Endodermal cell (in vitro differentiated cells): ENCODE measurements at places on chromosomes 1 and 21. TPM values are rescaled to one million over a fixed set of nuclear protein-coding genes. Genes with fewer than 3 reads are reported as not detected.
A peak's percentile ranks its signal among the peaks of the same experiment; 100 is the strongest.

Gene NKAIN1
- 9.6 to 16.2 TPM (median 13.2 TPM) in 3 replicates for total RNA-seq

Gene F5
- total RNA-seq: 0.04 TPM in 1 of 3 replicates, not detected in the others

DNA sequence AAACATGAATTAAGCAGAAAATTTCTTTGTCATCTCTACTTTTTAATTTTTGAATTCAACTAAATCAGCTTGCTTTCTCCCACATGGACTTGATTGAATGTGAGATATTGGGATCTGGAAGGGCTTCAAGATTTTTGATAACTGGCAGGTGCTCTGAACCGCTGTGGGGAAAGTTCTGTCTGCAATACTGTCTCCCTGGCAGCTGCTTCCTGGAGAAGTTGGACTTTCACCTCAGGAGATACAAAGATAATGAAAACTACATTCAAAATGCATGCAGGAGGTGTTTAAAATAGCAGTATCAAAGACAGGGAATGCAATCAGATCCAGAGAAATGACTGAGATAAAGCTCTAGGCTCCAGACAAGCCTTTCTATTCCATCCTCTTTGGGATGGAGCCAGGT lies 338.3 kb downstream of the NEGR1 start:
- no peaks in the 10 kb centered on the region for H3K36me3 ChIP-seq
- no peak overlapping the region for H3K4me3 ChIP-seq
- no peaks in the 10 kb centered on the region for H3K27me3 ChIP-seq
- no peak overlapping the region for H3K27ac ChIP-seq
- no peak for DNase-seq

Gene SLAMF9
- not detected in 3 replicates for total RNA-seq

DNA sequence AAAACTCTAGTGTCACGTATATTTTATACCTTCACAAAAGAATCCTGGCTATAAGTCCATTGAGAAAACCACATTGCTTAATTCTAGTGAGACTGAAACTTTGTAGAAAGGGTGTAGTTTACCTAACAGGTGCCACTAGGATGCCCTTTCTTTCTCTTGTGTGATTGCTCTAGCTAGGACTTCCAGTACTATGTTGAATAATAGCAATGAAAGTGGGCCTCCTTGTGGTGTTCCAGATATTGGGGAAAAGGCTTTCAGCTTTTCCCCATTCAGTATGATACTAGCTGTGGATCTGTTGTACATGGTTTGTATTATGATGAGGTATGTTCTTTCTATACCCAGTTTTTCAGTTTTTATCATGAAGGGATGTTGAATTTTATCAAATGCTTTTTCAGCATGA lies 39.7 kb upstream of the CHODL start:
- no peaks in the 10 kb centered on the region for H3K27me3 ChIP-seq
- no peaks in the 10 kb centered on the region for H3K4me1 ChIP-seq
- no peak overlapping the region for H3K27ac ChIP-seq
- no peaks in the 10 kb centered on the region for H3K36me3 ChIP-seq

GRCh38 chr1:109298666-109299557 lies 7.9 kb downstream of the MYBPHL start:
- H3K36me3 ChIP-seq: no peaks in the 10 kb centered on the region
- no peak overlapping the region for H3K4me3 ChIP-seq
- H3K4me1 ChIP-seq: peaks cover 5% of the 10 kb centered on the region
- DNase-seq: no peak
- peaks cover 7% of the 10 kb centered on the region for H3K27me3 ChIP-seq

GRCh38 chr1:184462155-184462554 lies 75.3 kb downstream of the C1orf21 start:
- peaks cover 7% of the 10 kb centered on the region for H3K4me1 ChIP-seq
- H3K27me3 ChIP-seq: no peaks in the 10 kb centered on the region
- no peak overlapping the region for H3K4me3 ChIP-seq
- no peaks in the 10 kb centered on the region for H3K36me3 ChIP-seq
- DNase-seq: no peak
- no peak overlapping the region for H3K27ac ChIP-seq

DNA sequence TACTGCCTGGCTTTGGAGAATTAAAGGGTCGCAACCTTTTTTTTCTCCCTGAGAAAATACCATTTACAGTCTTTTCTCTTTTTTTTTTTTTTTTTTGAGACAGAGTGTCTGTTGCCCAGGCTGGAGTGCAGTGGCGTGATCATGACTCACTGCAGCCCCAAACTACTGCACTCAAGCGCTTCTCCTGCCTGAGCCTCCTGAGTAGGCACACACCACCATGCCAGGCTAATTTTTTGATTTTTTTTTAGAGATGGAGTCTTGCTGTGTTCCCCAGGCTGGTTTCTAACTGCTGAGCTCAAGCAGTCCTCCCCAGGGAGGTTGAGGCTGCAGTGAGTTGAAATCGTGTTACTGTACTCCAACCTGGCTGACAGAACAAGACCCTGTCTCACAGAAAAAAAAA lies 24.6 kb downstream of the UBE4B start:
- peaks cover 3% of the 10 kb centered on the region for H3K36me3 ChIP-seq
- no peak for DNase-seq
- no peak overlapping the region for H3K27ac ChIP-seq
- no peak overlapping the region for H3K4me3 ChIP-seq
- no peaks in the 10 kb centered on the region for H3K27me3 ChIP-seq

- H3K27ac ChIP-seq: no peak overlapping the region
- no peaks in the 10 kb centered on the region for H3K4me1 ChIP-seq
- H3K27me3 ChIP-seq: no peaks in the 10 kb centered on the region
- no peak for DNase-seq
- no peaks in the 10 kb centered on the region for H3K36me3 ChIP-seq
- no peak overlapping the region for H3K4me3 ChIP-seq
Observed at GRCh38 chr1:229786974-229787610, 161.0 kb downstream of the URB2 start.

- no peak overlapping the region for H3K27ac ChIP-seq
- no peak for DNase-seq
- peaks cover 32% of the 10 kb centered on the region for H3K27me3 ChIP-seq
- no peak overlapping the region for H3K4me3 ChIP-seq
Observed at GRCh38 chr1:112720800-112721199, 5.7 kb upstream of the PPM1J start.

Gene FAM72A
- 9.0 to 16.4 TPM (median 15.8 TPM) in 3 replicates for total RNA-seq

GRCh38 chr21:45643021-45643980 lies at the start of gene PCBP3:
Gene PCBP3 (plus strand): TSS chr21:45643725. CDS start chr21:45850086, 206,361 bp downstream.
- peaks cover 41% of the 10 kb centered on the region for H3K27me3 ChIP-seq
- no peak within 1 kb of the TSS for H3K27ac ChIP-seq
- peak within 1 kb of the TSS; percentile 69 for H3K4me3 ChIP-seq

Gene ANKRD34A
- 1.4 to 4.8 TPM (median 2.7 TPM) in 3 replicates for total RNA-seq

- H3K36me3 ChIP-seq: no peaks in the 10 kb centered on the region
- H3K27me3 ChIP-seq: peaks cover 72% of the 10 kb centered on the region
- no peak overlapping the region for H3K27ac ChIP-seq
- peaks cover 7% of the 10 kb centered on the region for H3K4me1 ChIP-seq
- peak; percentile 55 for DNase-seq
Observed at GRCh38 chr1:217138799-217139466, 415.7 kb upstream of the ESRRG start.

GRCh38 chr1:195663549-195664280 lies 944.5 kb downstream of the KCNT2 start:
- H3K36me3 ChIP-seq: no peaks in the 10 kb centered on the region
- no peak for DNase-seq
- no peaks in the 10 kb centered on the region for H3K4me1 ChIP-seq
- H3K27me3 ChIP-seq: no peaks in the 10 kb centered on the region
- H3K27ac ChIP-seq: no peak overlapping the region
- no peak overlapping the region for H3K4me3 ChIP-seq

Gene CNR2
- not detected in 2 replicates for total RNA-seq

Gene IGSF8
- 28.7 to 34.5 TPM (median 31.5 TPM) in 3 replicates for total RNA-seq

DNA sequence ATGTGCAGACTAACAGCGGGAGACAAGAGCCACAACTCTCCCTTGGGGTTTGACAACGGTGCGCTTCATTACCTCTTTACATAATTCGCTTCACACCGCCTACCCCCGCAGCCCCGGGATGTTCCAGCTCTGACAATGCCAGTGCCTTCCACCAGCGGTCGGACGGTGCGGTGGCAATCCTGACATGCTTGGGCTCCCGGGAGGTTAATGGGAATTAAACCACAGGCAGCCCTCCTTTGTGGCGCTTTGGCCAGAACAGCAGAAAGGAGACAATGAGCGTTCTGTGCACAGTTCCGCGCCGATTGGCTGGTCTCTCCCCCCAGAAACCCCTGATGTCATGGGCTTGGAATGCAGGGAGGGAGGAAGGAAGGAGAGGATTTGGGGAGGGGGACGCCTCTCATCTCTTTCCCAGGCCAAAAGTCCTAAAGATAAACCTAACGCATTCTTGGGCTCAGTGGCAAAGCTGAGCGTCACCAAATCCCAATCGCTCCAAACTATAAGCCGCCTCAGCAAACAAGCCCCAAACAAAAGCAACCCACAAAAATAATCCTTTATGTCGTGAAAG lies 1.3 kb downstream of the CNN3 start:
- peak overlapping the region; percentile 100 for H3K27ac ChIP-seq
- H3K4me1 ChIP-seq: peaks cover 16% of the 10 kb centered on the region
- H3K36me3 ChIP-seq: peaks cover 36% of the 10 kb centered on the region
- DNase-seq: peak; percentile 97

- no peak for DNase-seq
- no peaks in the 10 kb centered on the region for H3K36me3 ChIP-seq
- H3K27ac ChIP-seq: no peak overlapping the region
- H3K4me3 ChIP-seq: no peak overlapping the region
Observed at GRCh38 chr1:215748431-215748830, 181.3 kb downstream of the KCTD3 start.

Gene MPL
- total RNA-seq: 0.36 and 0.64 TPM in 2 replicates

DNA sequence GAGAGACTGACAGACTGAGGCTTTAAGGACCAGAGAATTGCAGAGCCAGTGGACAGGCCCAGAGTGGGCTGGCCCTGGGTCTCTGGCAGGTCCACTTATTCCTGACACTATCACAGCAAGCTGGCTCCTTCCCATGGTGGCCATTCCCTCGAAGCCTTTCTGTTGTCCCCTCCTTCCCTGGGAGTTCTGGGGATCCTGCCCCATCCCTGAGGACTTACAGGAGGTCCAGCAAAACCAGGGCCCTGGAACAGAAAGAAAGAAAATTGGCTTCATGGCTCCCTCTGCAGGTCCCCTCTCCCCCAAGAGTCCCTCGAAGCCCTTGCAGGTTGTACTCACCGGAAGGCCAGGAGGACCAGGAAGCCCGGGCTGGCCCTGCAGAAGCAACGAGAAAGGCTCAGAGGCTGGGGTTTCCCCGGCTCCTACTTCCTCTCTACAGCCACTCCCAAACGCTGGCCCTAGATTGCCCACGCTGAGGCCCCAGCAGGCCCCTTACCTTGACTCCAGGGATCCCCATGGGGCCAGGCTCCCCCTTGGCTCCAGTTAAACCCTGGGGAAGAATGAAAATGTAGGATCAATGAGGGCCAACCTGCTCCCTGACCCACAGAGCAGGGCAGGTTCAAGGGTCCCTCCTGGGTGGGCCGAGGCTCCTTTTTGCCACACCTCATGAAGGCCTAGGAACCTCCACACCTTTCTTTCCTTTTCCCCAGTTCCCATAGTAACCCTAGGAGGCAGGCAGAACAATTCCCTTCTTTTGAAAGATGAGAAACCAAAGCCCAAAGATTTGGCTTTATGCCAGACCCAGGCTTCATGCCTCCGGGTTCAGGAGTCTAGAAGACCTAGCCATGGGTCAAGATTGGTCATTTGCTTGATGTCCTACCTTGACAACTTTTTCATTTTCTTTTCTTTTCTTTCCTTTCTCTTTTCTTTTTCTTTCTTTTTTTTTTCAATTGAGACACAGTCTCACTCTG lies 4.6 kb downstream of the COL9A2 start:
- H3K27me3 ChIP-seq: peaks cover 12% of the 10 kb centered on the region
- H3K4me1 ChIP-seq: peaks cover 10% of the 10 kb centered on the region
- H3K4me3 ChIP-seq: no peak overlapping the region
- H3K27ac ChIP-seq: no peak overlapping the region
- peaks cover 49% of the 10 kb centered on the region for H3K36me3 ChIP-seq

DNA sequence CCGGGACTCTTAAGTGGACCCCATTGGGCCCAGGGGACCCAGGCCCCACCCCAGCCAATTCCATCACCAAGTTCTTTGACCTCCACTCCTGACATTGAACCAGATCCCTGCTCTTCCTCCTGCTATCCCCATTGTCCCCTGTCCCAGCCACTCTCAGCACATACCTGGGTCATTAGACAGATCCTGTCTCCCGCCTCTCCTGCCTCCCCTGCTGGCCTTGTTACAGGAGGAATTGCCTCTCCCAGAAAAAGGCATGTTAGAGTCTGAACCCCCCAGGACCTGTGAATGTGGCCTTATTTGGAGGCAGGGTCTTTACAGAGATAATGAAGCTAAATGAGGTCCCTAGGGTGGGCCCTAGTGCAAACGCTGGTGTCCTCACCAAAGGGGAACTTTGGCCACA lies 301.9 kb downstream of the NPHP4 start:
- H3K4me3 ChIP-seq: no peak overlapping the region
- no peaks in the 10 kb centered on the region for H3K36me3 ChIP-seq
- no peak overlapping the region for H3K27ac ChIP-seq
- H3K4me1 ChIP-seq: peaks cover 18% of the 10 kb centered on the region

DNA sequence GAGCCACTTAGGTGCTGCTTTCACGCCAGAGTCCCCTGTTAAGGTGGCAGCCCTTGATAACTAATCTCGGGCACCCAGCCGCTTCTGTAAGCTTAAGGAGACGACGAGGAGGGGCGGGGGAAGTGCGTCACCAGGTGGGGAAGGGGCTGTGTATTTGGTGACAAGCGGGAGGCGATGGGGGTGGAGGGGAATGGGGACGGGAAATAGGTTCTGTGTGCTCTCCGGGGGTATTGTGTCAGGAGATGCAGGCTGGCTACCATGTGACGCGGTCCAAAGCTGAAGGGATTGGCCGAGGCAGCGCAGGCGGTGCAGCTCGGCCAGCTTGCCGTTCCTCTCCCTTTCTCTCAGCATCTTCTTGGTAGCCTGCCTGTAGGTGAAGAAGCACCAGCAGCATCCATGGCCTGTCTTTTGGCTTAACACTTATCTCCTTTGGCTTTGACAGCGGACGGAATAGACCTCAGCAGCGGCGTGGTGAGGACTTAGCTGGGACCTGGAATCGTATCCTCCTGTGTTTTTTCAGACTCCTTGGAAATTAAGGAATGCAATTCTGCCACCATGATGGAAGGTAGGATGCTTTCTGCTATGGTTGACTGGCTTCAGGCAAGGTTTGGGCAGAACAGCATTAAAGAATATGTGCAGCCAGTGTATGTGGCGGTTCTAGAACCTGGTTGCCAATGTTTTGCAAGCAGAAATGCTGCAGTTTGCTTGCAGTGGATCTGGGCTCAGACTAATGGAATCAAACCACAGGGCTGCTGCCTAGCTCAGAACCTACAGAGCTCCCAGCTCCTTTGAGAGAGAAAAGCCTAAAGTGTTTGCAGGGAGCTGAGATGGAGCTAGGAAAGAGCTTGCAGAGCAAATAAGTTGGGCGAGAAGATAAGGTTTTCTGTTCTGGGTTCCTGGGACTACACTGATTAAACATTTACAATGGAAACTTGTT lies at the start of gene SGIP1:
TSS of gene SGIP1 (plus strand) at position 350 of the 937 bp plus-strand sequence. CDS start at position 556, 206 bp downstream.
- peak; percentile 94 for DNase-seq
- H3K27ac ChIP-seq: peak within 1 kb of the TSS; percentile 41

Gene CELA2A
- total RNA-seq: not detected in 2 replicates

DNA sequence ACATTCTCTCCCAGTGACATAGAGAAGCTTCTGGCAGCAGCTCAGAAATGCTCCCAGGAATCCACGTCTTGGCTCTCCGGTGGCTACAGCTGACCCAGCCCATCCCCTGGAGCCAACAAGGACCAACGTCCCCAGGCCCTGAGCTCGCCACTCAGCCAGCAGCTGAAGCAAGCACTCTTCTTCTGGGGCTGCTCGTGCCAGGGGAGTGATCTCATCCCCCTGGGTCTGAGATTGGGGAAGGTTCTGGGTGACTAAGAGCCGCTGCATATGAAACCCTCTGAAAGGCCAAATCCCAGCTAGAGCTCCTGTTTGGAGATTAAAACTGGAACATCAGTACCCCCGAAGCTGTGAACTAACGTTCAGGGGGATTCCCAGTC lies 487.9 kb downstream of the NPHP4 start:
- DNase-seq: no peak
- no peak overlapping the region for H3K27ac ChIP-seq
- no peak overlapping the region for H3K4me3 ChIP-seq
- H3K27me3 ChIP-seq: no peaks in the 10 kb centered on the region
- no peaks in the 10 kb centered on the region for H3K36me3 ChIP-seq

Gene VSIG8
- not detected in 2 replicates for total RNA-seq

Gene TCP10L
- 1.4 to 2.3 TPM in 2 of 3 replicates, not detected in the other for total RNA-seq

Gene ITLN2
- 15.8 to 29.7 TPM (median 29.0 TPM) in 3 replicates for total RNA-seq
